HEK293T (cell line): ENCODE measurements at places on chromosomes 12 and 14.

GRCh38 chr14:88868558-88869159 lies 44.2 kb downstream of the TTC8 start:
- no peak for DNase-seq

DNA sequence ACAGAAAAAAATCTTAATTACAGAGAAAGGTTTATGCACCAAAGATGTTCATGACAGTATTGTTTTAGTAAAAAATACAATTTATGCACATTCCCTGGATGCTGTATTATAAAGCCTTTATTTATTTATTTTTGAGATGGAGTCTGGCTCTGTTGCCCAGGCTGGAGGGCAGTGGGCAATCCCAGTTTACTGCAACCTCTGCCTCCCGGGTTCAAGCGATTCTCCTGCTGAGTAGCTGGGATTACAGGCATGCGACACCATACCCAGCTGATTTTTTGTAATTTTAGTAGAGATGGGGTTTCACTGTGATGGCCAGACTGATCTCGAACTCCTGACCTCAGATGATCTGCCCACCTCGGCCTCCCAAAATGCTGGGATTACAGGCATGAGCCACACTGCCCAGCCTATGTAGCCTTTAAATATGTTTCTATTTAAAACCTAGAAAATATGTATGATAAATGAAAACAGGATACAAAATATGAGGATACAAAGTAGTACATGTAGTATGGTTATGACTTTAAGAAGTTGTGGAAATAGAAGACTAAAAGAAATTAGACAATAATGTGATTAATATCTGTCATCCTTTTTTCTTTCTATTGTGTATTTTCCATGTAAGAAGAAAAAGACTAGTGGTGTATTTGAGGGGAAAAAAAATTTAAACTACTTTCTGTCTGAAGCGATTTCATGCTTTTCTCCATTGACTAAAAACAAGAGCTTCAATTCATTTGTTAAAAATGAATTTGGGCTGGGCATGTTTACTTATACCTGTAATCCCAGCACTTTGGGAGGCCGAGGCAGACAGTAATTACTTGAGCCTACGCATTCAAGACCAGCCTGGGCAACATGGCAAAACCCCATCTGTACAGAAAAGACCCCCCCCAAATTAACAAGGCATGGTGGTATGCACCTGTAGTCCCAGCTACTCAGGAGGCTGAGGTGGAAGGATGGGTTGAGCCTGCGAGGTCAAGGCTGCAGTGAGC lies 13.1 kb downstream of the ATF1 start:
- DNase-seq, result no peak

DNA sequence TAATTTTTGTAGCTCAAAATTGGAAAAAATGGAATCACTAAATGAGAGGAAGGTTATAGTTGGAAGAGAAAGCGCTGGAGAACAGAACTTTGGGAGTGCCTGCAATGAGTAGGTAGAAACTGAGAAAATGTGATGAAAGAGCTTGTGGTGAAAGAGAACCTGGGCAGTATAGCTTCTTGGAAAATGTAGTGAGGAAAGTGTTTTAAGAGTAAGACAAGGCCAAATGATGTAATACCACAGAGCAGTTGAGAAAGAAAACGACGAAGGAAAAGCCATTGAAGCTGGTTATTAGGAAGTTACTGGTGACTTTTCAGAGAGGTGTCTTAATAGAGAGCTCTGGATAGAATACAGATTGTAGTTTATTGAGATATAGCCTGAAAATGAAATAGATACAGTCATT lies 255.3 kb downstream of the AEBP2 start:
- no peak for DNase-seq

- no peak for DNase-seq
Observed at GRCh38 chr14:68273413-68273812, 453.8 kb downstream of the RAD51B start.

GRCh38 chr12:121600702-121601336 lies 20.0 kb upstream of the KDM2B start:
- DNase-seq, result peak; percentile 2

GRCh38 chr12:72491426-72491825 lies 219.3 kb downstream of the TRHDE start:
- no peak for DNase-seq

DNA sequence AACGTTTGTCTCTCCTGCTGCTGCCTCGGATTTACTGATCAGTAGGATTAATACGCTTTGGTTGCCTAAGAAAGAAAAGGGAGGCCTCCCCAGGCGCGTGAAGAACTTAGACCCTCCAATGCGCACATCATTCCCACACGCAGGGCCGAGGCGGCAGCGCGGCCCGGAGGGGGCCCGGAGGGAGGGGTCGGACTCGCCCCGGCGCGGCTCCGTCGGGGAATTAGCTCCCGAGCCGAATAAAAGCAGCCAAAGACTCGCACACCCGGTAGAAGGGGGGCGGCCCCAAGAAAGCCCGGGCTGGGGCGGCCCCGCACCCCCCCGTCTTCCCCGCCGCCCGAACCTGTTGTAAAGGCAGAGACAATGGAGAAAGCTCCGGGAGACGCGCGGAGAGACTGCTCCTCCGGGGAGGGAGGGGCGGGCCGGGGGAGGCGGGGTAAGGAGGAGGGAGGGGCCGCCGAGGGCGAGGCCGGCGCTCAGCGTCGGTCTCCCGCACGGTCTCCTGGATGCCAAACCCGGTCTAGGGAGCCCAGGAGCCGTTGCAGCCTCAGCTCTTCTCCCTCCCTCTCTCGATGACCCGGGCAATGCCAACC lies at the start of gene NELL2:
Gene NELL2 (minus strand): TSS at position 362 of the 590 bp plus-strand sequence. CDS start 446 bp downstream, outside the sequence.
- DNase-seq, result peak; percentile 83

DNA sequence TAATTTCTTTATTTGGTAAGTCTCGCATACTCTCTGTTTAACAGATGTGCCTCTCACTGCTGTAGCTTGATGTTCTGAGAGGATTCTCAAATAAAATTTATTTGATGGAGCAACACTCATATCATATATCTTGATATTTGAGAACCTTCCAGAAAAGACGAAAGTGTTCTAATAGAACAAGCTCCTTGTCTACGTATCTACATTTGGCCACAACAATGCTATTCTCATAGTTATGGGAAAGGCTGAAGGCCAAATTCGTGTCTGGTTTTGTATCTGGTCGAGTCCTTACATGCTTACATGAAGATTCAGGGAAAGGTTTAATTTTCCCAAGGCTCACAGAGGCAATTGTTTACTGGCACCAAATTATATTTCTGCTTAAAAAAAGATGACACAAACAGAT lies 186.7 kb upstream of the SLC38A2 start:
- no peak for DNase-seq

GRCh38 chr12:6233121-6233971 lies 33.1 kb downstream of the CD9 start:
- DNase-seq, result no peak

- no peak for DNase-seq
Observed at GRCh38 chr14:93749076-93749420, 39.2 kb downstream of the PRIMA1 start.

DNA sequence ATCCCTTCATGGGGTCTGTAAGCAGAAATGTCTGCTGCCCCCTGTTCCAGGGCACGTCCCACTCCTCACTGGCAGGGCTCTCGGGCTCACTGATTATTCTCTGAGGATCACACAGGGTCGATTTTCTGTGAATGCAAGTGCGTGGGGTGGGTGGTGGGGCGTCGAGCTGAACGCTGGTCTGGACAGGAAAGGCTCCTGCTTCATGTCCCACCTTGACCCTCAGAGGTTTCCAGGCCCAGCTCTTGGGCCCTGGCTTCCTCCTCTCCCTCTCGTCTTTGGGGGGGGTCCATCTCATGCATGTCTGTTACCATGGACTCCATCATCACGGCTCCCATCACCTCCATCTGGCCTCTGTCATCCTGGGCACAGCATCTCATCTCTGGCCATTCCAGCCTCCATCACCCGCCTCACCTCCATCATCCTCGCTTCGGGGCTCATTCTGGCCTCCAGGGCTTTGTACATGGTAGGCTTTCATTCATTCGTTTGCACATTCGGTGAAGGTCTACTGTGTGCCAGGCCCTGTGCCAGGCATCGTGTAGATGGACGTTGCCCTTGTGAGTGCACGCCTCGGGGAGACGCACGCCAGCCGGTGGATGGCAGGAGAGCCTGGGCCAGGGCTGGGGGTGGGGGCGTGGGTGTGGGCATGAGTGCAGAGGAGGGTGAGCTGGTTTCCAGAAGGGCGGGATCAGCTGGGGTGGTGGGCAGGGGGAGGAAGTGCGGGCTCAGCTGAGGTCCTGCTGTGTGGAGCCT lies 34.7 kb downstream of the RTL1 start:
- DNase-seq, result no peak

- DNase-seq, result no peak
Observed at GRCh38 chr12:2183556-2184541, 131.1 kb downstream of the CACNA1C start.

DNA sequence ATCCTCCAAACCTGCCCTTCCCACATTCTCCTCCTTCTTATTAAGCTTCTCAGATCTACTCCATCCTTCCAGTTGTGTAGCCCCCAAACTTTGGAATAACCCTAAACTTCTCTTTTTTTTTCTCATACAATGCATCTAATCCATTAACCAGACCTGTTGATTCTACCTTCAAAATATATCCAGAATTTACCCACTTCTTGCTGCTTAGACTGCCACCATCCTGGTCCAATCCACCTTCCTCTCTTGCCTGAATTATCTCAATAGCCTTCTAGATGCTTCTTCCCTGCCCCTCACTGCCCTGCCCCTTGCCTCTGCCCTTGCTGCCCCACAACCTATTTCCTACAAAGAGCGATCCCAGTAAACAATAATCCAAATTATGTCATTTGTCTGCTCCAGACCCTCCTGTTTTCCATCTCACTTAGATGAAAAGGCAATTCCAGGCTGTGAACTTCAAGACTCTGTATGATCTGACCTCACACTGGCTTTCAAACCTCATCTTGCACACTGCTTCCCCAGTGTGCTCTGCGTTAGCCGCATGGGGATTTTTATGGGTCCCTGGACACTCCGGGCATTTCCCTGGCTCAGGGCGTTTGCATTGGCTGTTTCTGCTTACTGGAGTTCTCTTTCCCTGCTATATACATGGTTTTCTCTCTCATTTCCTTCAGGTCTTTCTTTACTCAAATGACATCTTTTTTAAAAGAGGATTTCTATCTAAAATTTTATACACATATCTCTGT lies 42.6 kb upstream of the HIF1A start:
- peak; percentile 40 for DNase-seq

DNA sequence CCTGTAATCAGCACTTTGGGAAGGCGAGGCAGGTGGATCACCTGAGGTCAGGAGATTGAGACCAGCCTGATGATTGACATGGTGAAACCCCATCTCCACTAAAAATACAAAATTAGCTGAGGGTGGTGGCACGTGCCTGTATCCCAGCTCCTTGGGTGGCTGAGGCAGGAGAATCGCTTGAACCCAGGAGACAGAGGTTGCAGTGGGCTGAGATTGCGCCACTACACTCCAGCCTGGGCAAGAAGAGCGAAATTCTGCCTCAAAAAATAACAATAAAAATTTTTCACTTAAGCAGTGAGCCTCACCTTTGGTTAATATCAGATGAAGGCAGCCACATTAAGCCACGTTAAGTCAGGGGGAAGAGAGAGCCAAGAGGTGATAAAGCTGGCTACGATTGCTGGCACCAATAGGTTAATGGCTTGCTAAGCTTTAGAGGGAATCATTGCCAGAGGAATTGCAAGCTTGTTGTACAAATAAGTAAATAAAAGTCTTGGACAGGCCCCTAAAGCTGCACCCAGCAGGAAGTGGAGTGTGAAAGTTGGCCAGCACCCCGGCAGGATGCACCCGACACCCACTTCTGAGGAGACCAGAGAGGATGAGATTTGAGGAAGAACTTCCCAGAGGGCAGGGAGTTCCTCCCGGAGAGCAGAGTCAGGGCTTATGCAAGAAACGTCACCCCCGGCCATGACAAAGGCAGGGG lies 41.3 kb upstream of the TESC start:
- DNase-seq, result no peak

GRCh38 chr12:98998697-98999299 lies 353.7 kb downstream of the APAF1 start:
- peak; percentile 48 for DNase-seq

DNA sequence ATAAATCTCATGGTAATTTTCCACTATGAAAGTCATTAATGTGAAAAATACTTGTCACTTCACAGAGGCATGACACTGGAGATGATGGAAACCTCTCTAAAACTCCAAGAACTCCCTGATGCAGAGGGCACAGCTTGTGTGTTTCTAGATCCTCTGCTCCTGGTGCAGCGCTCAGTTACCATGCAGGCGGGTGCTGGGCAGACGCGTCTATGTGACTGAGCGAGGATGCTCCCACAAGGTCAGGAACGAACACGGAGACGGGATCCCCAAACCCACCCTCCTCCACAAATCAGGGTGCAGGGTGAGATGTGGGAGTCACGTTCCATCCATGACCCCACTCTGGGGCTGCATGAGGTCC lies 81.5 kb downstream of the CCDC88C start:
- no peak for DNase-seq

DNA sequence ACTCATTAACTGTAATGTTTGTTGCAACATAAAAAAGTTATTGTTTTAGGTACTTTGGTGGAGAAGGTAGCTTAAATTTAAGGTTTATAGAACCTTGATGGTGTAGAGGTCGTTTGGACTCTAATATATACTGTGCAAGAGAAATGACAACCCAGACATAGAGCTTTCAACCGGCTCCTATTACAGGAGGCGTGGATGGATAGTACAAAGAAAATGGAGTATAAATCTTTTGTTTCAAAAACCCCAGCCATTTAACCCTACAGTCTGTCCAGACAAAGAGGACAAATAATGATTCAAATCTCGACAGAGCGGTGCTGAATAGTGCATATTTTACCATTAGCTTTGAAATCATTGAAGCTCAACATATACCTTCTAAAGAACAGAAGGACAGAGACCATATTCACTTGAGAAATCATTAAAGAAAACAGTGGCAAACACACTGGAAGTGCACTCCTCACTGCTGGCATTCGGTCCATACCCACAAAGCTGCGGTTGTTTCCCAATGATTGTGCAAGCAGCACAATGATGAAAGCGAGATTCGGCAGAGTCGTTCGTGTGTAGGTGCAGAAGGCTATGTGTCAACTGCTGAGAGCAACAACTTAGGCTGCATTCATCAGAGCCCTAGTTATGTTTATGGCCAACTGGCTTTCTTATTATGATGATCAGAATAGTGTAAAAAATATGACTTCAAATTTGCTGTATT lies 688.6 kb downstream of the NOVA1 start:
- DNase-seq, result no peak

- no peak for DNase-seq
Observed at GRCh38 chr14:38127784-38128183, 79.9 kb upstream of the SSTR1 start.

DNA sequence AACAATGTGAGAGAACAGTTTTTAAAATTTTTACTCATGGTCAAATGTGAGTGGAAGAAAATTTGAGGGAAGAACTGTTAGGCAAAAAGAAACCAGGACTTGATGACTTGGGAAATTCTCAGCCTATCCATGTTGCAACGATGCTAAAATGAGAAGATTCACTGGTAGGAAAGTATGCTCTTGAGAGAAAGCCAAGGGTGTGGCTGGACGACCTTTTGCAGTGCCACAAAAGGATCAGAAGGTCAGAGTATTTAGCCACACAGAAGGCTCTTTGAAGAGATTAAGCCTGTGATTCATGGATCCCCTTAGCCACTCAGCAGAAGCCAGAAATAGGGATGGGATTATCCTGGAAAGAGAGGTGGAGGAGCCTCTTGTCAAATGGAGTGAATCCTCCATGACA lies 336.8 kb downstream of the LRIG3 start:
- no peak for DNase-seq
